ENCODE measurements at places on chromosomes 7 and 10. TPM values are rescaled to one million over a fixed set of nuclear protein-coding genes. Genes with fewer than 3 reads are reported as not detected.
A peak's percentile ranks its signal among the peaks of the same experiment; 100 is the strongest.

Gene GPR85
- 4.9 TPM for total RNA-seq

Gene PNLIPRP3
- not detected for total RNA-seq

Gene IGFBP3
- 928 TPM for total RNA-seq

Gene PIK3CG
- total RNA-seq = not detected

Gene PILRA
- total RNA-seq = 0.31 TPM

Gene HMX2
- not detected for total RNA-seq

Gene NME8
- not detected for total RNA-seq

Gene CNNM1
- total RNA-seq = 5.1 TPM

Gene GSTO2
- 2.1 TPM for total RNA-seq

Gene ASZ1
- not detected for total RNA-seq

Gene SLC18A3
- not detected for total RNA-seq

DNA sequence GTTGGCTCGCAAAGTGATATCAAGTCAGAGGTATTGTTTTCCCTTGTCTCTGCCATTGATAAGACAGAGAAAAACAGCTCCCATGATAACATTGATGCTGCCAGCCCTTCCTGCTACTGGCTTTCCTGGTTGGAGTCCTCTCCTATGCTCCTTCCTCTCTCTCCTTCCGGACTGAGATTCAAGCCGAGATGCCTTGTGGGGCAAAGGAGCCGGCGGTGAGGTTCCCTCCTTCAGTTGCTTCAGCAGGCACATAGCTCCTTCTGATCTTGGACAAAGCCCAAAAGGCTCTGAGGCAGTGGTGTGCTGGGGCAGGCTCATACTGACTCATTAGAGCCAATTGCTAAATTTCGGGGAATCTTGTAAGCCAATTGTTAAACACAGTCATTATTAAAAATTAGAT lies 8.8 kb upstream of the ZCCHC24 start:
- peak; percentile 90 for DNase-seq
- H3K27ac ChIP-seq = peak overlapping the region; percentile 71
- no peak overlapping the region for H3K4me3 ChIP-seq
- peaks cover 36% of the 10 kb centered on the region for H3K4me1 ChIP-seq

DNA sequence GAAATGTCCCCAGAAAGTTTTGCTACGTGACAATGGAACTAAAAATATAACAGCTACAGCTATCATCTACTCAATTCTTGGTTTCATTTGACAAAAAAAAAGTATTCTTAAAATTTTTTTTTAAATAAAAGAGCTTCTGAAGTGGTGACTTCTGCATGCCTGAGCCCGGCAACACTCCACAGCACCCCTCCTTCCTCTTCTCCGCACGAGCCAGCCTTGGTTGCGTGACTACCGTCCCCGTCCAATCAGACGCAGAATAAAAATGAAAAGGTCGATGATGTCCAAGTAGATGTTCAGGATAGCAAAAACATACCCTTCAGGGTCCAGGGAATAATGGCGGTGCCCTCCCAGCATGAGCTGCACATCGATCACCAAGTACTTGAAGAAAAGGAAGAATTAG lies 34.5 kb upstream of the GATAD1 start:
- no peak overlapping the region for H3K4me3 ChIP-seq
- no peaks in the 10 kb centered on the region for H3K4me1 ChIP-seq
- no peak overlapping the region for H3K27ac ChIP-seq
- DNase-seq = no peak

GRCh38 chr10:86287966-86288579 lies 78.5 kb downstream of the GRID1 start:
- H3K27ac ChIP-seq = no peak overlapping the region
- H3K27me3 ChIP-seq = 0 out of 2 replicates have a peak, but pooled peaks cover 1% of the 10 kb centered on the region
- DNase-seq = no peak
- no peaks in the 10 kb centered on the region for H3K4me1 ChIP-seq

DNA sequence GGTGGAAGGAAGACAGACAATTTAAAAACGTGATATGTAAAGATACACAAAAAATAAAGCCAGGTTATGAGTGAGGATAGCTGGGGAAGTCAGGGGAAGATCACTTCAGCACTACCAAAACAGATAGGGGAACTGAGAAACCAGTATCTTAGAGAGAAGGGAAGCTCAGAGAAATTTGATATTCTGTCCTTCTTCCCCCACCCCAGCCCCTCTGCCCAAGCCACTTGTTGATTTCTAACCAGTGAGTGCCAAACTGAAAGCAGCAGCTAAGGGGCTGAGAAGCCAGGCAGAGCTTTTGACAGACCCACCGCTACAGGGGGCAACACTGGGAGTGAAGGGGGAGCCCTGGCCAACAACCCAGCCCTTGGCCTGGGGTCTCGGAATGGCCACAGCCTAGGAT lies 9.1 kb upstream of the SLC29A3 start:
- peaks cover 13% of the 10 kb centered on the region for H3K4me1 ChIP-seq
- no peaks in the 10 kb centered on the region for H3K36me3 ChIP-seq
- no peak overlapping the region for H3K27ac ChIP-seq
- DNase-seq = no peak
- no peak overlapping the region for H3K4me3 ChIP-seq
- peaks cover 6% of the 10 kb centered on the region for H3K27me3 ChIP-seq

- H3K4me3 ChIP-seq = no peak overlapping the region
- no peaks in the 10 kb centered on the region for H3K36me3 ChIP-seq
- H3K27me3 ChIP-seq = peaks cover 25% of the 10 kb centered on the region
- no peak overlapping the region for H3K27ac ChIP-seq
- DNase-seq = no peak
Observed at GRCh38 chr10:69618746-69619145, 11.3 kb upstream of the FAM241B start.

DNA sequence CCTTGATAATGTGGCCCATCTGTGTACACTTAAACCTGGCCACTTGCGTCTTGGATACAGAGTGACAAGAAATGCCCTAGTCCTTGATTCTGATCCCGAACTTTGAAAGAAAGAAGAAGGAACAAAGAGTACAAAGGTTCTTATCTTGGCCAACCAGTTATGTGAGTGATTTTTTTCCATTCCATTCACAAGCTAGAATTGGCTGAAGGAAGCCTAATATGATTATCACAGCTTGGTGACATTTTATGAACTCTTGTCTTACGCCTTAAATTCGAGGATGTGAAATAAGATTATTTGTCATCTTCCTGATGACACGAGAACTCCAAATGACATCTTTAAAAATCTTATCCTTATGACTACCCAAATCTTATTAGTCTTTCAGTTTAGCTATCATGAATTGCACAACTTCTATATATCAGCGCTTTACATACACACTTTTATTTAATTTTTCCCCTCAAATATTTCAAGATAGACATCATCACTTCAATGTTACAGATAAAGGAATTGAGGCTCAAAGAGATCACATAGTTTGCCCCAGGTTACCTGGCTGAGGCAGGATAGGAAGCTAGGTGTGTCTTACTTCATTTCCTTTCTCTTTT lies 13.0 kb upstream of the SP4 start:
- H3K27ac ChIP-seq = no peak overlapping the region
- no peak overlapping the region for H3K4me3 ChIP-seq
- no peak for DNase-seq
- peaks cover 7% of the 10 kb centered on the region for H3K27me3 ChIP-seq
- H3K4me1 ChIP-seq = no peaks in the 10 kb centered on the region

DNA sequence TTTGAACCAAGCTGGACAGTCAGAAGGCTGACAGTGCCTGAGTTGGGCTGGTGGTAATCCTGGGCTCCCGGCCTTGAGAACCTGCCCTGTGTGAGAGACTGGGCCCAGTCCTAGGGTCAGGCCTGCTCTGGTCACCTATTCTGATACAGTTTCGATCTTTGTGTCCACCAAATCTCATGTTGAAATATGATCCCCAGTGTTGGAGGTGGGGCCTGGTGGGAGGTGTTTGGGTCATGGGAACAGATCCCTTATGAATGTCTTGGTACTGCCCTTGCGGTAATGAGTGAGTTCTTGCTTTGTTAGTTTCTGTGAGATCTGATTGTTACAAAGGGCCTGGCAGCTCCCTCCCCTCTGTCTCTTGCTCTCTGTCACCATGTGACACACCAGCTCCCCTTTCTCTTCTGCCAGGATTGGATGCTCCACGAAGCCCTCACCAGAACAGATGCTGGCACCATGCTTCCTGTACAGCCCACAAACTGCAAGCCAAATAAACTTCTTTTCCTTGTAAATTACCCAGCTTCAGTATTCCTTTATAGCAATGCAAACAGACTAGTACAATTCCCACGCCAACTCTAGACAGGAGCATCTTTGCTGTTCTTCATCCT lies 111.8 kb upstream of the ZNF438 start:
- no peak overlapping the region for H3K4me3 ChIP-seq
- H3K36me3 ChIP-seq = no peaks in the 10 kb centered on the region
- peaks cover 58% of the 10 kb centered on the region for H3K4me1 ChIP-seq
- H3K27me3 ChIP-seq = peaks cover under 1% of the 10 kb centered on the region
- no peak for DNase-seq
- no peak overlapping the region for H3K27ac ChIP-seq

GRCh38 chr7:16741676-16742075 lies 11.9 kb upstream of the TSPAN13 start:
- DNase-seq = no peak
- H3K36me3 ChIP-seq = no peaks in the 10 kb centered on the region
- no peak overlapping the region for H3K4me3 ChIP-seq
- H3K4me1 ChIP-seq = peaks cover 61% of the 10 kb centered on the region

- peaks cover 44% of the 10 kb centered on the region for H3K36me3 ChIP-seq
- peak overlapping the region; percentile 97 for H3K27ac ChIP-seq
- no peak for DNase-seq
- peak overlapping the region; percentile 95 for H3K4me3 ChIP-seq
- H3K4me1 ChIP-seq = peaks cover 76% of the 10 kb centered on the region
Observed at GRCh38 chr7:79454361-79454960, 994 bp upstream of the MAGI2 start.

GRCh38 chr10:23479798-23480473 lies 41.1 kb downstream of the OTUD1 start:
- peaks cover 7% of the 10 kb centered on the region for H3K27me3 ChIP-seq
- no peak overlapping the region for H3K27ac ChIP-seq
- H3K36me3 ChIP-seq = no peaks in the 10 kb centered on the region
- no peaks in the 10 kb centered on the region for H3K4me1 ChIP-seq

DNA sequence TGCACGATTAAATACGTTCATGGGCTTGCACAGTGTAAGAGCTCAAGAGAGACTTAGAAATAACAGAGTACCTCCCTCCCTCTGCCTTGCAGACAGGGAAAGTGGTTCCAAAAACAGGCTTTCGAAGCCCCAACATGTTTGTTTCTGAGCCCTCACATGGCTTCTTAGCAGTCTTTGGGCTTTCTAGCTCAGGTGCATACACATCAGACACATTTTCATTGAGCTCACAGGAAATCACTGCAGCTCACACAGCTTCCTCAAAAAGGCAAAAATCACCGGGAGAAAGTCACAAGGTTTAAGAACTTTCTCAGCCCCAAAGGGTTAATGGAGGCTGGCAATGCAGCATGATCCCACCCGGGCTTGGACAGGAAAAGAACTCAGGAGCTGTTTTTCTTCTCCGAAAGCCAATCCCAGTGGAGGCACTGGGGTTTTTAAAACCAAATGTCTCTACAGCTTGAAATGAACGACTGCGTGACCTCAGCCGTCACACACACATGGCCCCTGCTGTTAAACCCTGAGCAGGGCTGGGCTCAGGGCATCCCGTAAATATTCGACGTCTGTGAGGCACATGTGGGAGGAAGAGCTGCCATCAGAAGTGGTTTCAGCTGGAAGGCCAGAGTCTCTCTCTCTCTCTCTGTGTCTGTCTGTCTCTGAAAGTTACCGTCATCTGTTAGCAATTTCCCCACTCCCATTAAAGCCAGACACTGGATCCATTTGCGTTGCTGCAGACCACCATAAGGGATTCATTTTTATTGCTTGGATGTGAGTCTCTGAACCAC lies 69.7 kb downstream of the CALML3 start:
- DNase-seq = peak; percentile 38
- peak overlapping the region; percentile 98 for H3K27ac ChIP-seq

- DNase-seq = peak; percentile 18
- H3K27ac ChIP-seq = peak overlapping the region; percentile 21
- H3K4me3 ChIP-seq = peak overlapping the region; percentile 35
- peaks cover 71% of the 10 kb centered on the region for H3K4me1 ChIP-seq
Observed at GRCh38 chr10:48390933-48391845, 84.7 kb downstream of the MAPK8 start.

DNA sequence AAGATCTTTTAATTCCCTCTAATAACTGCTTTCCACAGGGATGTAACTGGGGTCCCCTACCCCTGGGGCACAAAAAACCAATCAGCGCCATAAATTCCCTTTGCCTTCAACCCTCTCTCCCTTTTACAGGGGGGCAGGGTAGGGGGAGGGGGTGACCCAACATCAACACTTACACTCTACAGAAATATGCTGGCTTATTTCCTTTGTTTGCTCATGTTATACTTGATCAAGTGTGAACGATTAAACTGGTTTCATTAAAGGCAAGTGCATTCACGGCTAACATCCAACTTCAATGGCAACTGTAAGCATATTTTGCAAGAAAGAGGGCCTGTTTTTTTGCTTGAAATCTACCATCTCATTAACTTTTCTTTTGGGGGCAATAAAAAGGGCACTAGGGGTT lies 2.9 kb downstream of the CTBP2 start:
- H3K36me3 ChIP-seq = peaks cover 3% of the 10 kb centered on the region
- no peak for DNase-seq
- peaks cover 54% of the 10 kb centered on the region for H3K4me1 ChIP-seq
- peak overlapping the region; percentile 97 for H3K4me3 ChIP-seq

- H3K4me1 ChIP-seq = peaks cover 85% of the 10 kb centered on the region
- no peak overlapping the region for H3K27ac ChIP-seq
- H3K36me3 ChIP-seq = peaks cover 25% of the 10 kb centered on the region
- DNase-seq = no peak
Observed at GRCh38 chr7:139737221-139738100, 40.3 kb downstream of the HIPK2 start.

DNA sequence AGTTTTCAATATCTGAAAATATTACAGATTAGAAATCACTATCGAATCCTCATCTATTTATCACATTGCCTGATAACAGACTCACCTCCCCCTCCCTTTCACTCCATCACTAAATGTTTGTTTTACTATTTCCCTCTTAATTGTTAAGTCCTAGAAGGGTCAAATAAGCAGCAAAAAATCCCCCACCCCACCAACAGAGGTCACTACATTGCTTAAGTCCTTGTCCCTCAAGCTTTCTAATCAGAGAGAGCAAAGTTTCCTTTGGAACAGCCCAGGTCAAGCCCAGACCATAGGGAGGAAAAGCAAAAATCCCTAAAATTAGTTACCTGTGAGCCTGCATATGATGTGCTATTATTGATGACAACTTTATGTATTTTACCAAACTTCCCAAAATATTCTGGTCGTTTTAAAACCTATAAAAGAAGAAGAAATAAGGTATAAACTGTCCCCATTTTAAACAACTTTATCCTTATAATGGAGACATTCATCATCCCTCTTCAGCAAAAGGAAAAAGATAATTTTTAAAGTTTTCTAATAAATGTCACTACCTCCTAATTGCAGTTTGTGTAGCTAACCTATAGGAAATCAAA lies 95.0 kb downstream of the CNOT4 start:
- DNase-seq = peak; percentile 47
- H3K27me3 ChIP-seq = no peaks in the 10 kb centered on the region
- H3K4me1 ChIP-seq = no peaks in the 10 kb centered on the region
- H3K27ac ChIP-seq = no peak overlapping the region
